T-helper 2 cell treated with Interferon-gamma antibody and Interleukin-4, amounts not matched to agents 5 μg/mL and 100 μg/mL, for 36 hours (primary cell): ENCODE measurements at places on chromosomes 5 and 9.

DNA sequence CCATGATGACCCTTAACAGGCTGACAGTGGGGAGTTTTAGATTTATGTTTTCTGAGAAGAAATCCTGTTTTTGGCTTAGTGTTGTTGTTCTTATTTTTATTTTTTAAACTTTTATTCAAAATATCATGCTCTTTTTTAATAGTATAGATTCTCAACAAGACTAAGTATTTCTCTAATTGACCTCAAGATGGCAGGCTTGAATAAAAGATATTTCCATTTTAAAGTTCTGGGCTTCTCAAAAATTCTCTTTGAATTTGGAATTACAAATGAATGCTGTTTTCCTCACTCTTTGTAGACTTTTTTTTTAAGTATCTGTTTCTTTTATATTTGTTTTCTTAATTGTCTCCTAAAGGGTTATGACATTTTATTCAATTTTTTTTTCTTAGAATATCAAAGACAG, 50.0 kb upstream of the SH3GL2 start:
- DNase-seq, result no peak

- no peak for DNase-seq
These were observed 48.2 kb downstream of the NDST1 start for GRCh38 chr5:150556106-150556505.

DNA sequence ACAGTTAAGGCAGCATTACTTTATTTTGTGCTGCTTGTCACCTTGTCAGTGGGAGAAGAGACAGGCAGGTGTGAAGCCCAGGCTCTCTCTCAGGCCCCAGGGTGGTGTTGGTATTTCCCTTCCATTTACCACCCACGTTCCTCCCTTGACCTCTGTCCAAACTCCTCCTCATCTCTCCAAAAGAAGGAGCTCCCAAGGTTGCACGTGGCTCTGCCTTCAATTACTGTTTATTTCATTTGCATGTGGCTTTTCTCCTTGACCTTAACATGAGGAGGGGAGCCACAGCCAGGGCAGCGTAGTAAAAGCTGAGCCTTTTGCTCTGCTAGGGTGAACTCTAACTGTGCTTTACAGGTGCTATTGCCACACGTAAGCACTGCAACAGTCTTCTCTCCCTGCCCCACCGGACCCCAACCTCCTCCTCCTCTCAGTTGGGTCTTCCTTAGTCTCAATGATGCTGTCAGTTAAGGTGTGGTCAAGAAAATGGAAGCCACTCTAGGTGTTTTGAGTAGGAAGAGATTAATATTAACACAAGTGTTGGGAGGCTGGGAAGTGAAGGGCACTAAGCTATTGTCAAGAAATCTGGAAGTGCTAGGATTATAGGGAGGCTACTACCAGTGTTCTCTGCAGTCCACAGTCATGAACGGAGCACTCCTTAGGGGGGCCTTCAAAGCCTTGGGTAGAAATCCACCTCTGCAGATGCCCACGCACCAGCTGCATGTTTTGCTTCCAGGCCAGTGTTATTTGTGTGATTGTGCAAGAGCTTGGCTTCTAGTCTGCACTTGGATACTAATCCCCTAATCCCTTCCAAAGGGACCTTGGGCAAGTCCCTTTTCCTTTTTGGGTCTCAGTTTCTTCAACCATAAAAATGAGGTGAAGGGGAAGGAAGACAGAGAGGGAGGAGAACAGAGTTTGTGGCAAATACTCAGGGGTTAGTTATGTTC, 3.9 kb upstream of the ALDH1B1 start:
- DNase-seq, result no peak

- no peak for DNase-seq
These were observed 260.9 kb upstream of the TUT7 start for GRCh38 chr9:86614871-86615849.

DNA sequence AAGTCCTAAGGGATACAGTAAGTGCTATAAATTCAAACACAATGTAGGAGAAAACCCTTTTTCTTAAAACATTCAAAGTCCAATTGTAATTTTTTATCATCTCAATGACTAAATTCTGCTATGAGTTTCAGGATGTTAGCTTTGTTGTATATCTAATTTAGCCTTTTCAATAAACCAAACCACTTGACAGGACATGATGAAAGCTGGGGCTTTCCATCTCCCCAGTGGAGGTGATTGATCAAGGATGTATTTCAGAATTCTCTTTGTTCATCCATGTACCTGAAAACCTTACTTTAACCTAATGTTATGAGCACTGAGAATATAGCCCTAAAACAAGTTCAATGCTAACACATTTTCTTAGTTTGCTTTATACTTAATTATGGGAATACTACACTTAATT, 639.0 kb upstream of the ITGA1 start:
- DNase-seq, result no peak
